ENCODE measurements at places on chromosomes 12 and 14.

DNA sequence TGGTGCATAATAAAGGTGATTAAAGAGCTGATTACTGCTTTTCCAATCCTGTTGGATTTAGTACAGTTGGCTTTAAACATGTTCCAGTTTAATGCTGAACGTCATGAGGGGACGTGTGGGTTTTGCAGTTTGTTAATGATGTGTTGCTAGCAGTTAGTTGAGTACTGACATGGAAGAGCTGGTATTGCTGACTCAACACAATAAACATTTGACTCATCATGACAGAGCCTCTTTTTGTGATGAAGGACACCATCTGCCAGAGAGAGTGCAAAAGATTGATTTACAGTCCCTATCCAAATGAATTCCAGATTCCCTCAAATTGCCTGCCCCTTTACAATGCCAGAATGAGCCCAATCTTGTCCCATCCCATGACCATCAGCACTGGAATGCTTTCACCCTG is 346.2 kb upstream of the PRICKLE1 start:
- no peak for DNase-seq

DNA sequence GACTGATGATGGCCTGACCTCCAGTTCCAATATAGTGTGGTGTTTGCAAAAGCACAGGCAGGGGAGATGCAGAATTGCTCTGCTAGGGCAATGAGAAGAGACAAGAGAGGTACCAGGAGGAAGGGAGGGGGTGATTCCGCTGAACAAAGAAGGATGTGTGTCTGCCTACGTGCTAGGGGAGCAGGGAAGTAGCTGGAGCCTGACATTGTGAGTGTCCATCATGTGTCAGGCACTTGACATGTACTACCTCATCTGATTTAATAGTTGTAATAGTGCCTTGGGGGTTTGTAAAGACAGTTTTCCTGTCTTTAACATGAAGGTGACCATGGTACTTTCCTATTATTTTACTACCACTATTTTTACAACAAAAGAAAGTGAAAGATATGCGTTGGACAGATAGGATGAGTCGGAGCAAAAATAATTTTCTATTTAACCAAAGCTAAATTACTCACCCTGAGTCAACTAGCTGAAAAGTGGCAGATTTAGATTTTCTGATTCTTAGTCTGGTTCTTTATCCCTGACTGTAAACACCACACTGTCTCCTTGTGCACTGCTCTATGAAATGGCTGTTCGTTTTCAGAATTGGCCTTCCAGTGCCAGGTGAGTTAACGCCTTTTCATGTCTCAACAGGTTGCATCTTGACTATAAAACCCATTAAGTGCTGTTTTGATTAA is 33.7 kb upstream of the TEAD4 start:
- no peak for DNase-seq

DNA sequence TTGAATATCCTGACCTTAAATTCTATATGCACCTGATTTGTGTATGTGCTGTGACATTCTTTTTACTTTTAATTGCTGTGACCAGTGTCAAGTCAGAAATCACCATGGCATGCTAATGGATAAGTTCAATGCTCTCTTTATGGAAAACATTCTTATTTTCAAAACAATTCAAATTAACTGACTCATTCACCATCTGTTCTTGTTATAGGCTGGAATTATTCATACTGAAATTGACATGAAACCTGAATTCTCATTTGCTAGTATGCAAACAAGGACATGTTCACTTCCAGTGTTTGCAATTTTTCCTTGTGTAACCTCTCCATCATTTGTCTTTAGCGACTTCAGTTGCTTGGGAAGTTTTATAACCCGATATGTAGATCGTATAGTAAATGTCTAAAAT is at the start of gene TAS2R30:
TAS2R30 (minus strand) TSS at position 340 of the 400 bp plus-strand sequence. CDS start 400 bp downstream, outside the sequence.
- no peak for DNase-seq

- DNase-seq: no peak
These were observed 5.0 kb upstream of the SLC38A4 start for GRCh38 chr12:46830731-46831334.

DNA sequence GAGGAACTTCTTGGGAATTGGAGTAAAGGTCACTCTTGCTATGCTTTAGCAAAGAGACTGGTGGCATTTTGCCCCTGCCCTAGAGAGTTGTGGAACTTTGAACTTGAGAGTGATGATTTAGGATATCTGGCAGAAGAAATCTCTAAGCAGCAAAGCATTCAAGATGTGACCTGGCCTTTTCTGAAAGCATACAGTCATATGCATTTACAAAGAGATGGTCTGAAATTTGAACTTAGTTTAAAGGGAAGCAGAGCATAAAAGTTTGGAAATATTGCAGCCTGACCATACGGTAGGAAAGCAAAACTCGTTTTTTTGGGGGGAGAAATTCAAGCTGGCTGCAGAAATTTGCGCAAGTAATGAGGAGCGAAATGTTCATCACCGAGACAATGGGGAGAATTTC is 60.9 kb downstream of the NUBPL start:
- no peak for DNase-seq

- no peak for DNase-seq
These were observed 3.0 kb downstream of the ERO1A start for GRCh38 chr14:52692248-52692962.

- DNase-seq: no peak
These were observed 8.0 kb upstream of the NT5DC3 start for GRCh38 chr12:103848917-103849491.

GRCh38 chr12:39012870-39013269 is 107.5 kb upstream of the CPNE8 start:
- DNase-seq: no peak

- DNase-seq: no peak
These were observed 280.0 kb downstream of the ALG10 start for GRCh38 chr12:34302131-34302885.

- no peak for DNase-seq
These were observed 109.1 kb downstream of the VCPKMT start for GRCh38 chr14:50007123-50007903.

DNA sequence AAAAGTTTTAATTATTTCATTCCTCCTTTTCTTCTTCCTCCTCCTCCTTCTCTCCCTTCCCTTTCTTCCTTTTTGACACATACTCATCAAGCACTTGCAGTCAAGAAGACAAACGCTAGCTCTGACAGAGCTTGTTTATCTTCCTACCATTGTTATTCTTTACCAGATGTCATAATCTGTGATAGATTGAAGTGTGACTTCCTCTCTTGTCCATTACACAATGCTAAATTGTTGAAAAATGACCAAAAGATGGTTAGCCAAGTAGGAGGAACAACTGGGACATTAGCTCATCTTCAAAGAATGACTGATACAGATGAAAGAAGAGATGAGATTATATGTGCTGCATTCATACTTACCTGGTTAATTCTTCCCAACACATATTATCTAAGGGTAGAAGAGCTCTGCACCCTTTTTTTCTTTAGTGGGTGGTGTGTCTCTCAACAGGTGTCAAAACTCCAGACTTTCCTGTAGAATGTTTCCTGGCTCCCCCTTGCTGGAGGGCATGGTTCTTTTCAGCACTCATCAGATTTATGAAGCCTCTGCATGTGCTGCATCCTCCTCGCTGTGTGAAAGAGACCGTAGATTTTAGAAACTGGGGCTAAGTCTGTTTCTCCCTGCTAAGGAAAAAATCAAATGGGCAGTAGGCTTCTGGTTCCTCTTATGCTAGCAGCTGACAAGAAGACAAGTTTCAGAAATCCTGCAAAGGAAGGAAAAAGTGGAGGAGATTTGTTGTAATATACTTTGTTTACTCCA is 147.1 kb downstream of the TMX1 start:
- DNase-seq: no peak

DNA sequence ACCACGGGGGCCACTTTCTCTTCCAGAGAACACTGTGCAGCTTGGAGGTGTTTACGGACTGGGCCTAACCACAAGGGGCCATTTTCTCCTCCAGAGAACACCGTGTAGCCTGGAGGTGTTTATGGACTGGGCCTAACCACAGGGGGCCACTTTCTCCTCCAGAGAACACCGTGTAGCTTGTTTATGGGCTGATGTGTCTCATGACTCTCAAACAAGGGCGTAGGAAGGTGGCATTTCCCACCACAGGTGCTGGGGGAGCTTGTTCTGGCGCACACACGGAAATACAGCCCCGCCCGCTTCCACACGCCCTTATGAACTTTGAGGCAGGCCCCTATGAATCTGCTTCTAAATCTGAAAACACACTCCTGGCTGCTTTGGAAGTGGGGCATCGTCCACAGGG is 174.6 kb upstream of the SFSWAP start:
- DNase-seq: no peak

DNA sequence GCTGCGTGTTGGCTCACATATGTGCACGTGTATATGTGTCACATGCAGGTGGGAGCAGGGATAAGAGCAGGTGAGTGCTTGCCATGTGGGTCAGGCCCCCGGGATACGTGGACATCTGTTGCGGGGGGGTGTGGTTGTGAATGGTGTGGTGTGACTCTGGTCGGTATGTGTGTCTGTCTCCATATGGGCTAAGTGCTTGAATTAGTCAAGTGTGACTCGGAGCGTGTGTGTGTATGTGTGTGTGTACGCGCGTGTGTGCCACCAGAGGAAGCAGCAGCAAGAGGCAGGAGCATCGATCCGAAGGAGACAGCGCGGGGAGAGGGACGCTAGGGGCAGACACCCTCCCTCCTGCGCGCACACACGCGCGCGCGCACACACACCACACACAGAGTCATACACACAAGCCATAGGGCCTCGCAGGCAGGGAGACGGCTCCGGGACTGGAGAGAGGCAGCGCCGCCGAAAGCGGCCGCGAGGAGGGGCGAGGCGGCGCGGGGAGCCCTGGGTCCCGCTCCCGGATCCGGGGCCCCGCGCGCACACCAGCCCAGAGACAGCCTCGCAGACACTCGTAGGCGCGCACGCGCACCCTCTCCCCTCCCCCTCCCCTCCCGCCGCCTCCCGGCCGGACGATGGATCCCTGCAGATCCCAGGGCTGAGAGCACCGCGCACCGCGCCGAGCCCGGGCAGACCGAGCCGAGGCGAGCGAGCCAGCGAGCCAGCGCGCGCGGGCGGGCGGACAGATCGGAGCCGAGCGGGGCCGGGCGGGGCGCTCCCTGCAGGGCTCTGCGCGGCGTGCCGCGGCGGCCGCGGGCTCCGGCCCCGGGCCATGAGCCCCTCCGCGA is at the start of gene ASIC1:
ASIC1 (plus strand) TSS at position 597 of the 842 bp plus-strand sequence. CDS start 1,171 bp downstream, outside the sequence.
- no peak for DNase-seq

DNA sequence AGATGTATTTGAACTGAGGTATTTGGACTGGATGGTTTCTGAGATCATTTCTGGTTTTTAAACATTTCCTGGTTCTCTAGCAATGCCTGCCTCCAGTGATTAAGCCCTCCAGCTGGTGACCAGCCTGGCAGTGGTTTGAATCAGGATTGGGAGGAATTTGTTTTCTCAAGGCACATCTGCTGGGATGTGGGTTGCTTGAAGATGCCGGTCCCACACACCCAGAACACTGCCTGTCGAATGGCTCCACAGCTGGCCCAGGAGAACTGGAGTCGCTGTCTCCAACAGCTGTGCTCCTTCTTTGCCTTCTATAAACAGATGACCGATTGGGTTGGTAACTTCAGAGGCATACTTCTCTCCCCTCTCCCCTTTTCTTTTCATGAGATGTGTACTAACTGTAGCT is 258.0 kb upstream of the DDHD1 start:
- DNase-seq: no peak

- DNase-seq: no peak
These were observed 1.2 kb downstream of the FLRT2 start for GRCh38 chr14:85531141-85531586.

DNA sequence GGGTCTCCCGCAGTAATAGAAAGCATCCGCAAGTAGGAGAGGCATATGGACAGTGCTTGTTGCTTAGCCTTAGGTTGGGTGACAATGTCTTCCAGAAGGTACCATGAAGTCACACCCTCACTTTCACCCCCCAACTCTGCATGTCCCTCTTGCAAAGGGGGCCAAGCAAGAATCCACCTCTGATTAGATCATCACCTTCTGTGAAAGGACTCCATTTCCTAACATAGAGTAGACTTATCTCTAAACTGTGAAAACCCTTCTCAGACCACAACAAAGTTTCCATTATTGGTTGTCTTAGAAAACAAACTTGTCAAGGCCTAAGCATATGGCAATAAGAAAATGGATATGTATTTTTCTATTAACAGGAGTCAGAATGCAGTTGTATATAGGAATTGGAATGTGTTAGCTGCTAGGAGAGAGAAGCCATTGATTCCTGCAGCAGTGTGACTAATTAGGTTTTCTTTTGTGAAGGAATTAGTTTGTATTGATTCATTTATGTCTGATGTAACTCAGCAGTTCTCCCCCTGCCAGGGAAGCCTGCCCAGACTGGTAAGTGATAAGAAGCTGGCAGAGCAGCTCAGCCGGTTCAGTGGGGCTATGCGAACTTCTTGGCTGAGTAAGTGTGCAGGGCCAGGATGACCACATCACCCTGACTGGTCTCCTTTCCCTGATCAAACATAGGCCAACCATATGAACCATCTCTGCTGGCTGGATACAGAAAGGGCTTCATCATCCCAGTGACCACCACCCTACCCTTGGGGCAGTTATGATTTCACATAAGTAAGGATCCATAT is 107.3 kb upstream of the CCDC196 start:
- no peak for DNase-seq

GRCh38 chr14:36944307-36945010 is 227.9 kb downstream of the SLC25A21 start:
- no peak for DNase-seq

DNA sequence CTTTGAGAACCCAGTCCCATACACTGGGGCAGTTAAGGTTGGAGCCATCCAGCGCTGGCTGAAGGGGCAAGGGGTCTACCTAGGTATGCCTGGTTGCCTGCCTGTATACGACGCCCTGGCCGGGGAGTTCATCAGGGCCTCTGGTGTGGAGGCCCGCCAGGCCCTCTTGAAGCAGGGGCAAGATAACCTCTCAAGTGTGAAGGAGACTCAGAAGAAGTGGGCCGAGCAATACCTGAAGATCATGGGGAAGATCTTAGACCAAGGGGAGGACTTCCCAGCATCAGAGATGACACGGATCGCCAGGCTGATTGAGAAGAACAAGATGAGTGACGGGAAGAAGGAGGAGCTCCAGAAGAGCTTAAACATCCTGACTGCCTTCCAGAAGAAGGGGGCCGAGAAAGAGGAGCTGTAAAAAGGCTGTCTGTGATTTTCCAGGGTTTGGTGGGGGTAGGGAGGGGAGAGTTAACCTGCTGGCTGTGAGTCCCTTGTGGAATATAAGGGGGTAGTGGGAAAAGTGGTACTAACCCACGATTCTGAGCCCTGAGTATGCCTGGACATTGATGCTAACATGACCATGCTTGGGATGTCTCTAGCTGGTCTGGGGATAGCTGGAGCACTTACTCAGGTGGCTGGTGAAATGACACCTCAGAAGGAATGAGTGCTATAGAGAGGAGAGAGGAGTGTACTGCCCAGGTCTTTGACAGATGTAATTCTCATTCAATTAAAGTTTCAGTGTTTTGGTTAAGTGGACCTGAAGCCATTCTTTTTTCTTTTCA is 9.2 kb downstream of the ERP29 start:
- DNase-seq: no peak

GRCh38 chr14:91059576-91060350 is 678 bp downstream of the RPS6KA5 start:
- DNase-seq: no peak

DNA sequence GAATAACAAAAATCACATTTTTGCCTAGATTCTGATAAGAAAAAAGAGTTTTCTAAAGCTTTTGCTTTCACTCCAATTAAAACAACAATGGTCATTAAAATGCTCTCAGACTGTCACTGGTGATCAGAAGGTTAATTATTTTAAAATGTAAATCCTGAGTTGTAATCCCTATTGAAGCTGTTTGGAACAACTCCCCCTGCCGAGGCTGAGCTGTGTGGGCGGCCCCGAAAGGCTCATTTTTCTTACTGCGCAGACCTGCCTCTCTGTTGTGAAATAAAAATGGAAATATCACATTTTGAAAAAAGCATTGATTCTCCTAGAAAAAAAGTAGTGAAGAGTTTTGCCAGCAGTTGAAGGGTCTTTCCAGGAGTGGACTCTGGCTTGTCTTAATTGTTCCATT is 174.8 kb upstream of the CDKN3 start:
- no peak for DNase-seq
